ENCODE measurements at places on chromosomes 1 and 21. TPM values are rescaled to one million over a fixed set of nuclear protein-coding genes. Genes with fewer than 3 reads are reported as not detected.

Gene CACNA1S
- not detected for total RNA-seq

Gene ATAD3C
- total RNA-seq: 0.63 TPM

Gene ASAP3
- 0.42 TPM for total RNA-seq

Gene RERE
- 60.7 TPM for total RNA-seq

Gene HENMT1
- 6.3 TPM for total RNA-seq

Gene AJAP1
- under 0.01 TPM for total RNA-seq

Gene RAD54L
- not detected for total RNA-seq

Gene ERI3
- 11.3 TPM for total RNA-seq

Gene SLC5A9
- 0.10 TPM for total RNA-seq

Gene GJA8
- not detected for total RNA-seq

Gene RHEX
- not detected for total RNA-seq

Gene TDRD5
- 0.10 TPM for total RNA-seq

Gene SMCP
- total RNA-seq: not detected

Gene GPR37L1
- total RNA-seq: not detected

Gene CYP2J2
- total RNA-seq: 0.10 TPM

Gene TNFRSF14
- 127 TPM for total RNA-seq

Gene MPZ
- total RNA-seq: 1.0 TPM

Gene KRTAP20-1
- total RNA-seq: not detected

Gene SLC19A1
- total RNA-seq: 10.6 TPM

Gene C1orf141
- total RNA-seq: under 0.01 TPM

Gene NBL1
- 5.7 TPM for total RNA-seq

Gene KRTAP19-1
- not detected for total RNA-seq

Gene MPL
- total RNA-seq: 2.3 TPM

Gene CCDC24
- 0.42 TPM for total RNA-seq

Gene MMEL1
- total RNA-seq: 0.63 TPM

Gene OR10Z1
- 0.31 TPM for total RNA-seq

Gene TTC4
- 18.6 TPM for total RNA-seq

Gene FCER1G
- 190 TPM for total RNA-seq

Gene ITGB2
- total RNA-seq: 761 TPM

Gene PRRX1
- not detected for total RNA-seq

Gene SAMD11
- not detected for total RNA-seq

Gene RNF207
- 2.1 TPM for total RNA-seq

Gene SPATA45
- not detected for total RNA-seq

Gene SLC37A1
- 19.4 TPM for total RNA-seq

Measured in mononuclear cell (primary cell).